ENCODE measurements at places on chromosomes 3 and 15. TPM values are rescaled to one million over a fixed set of nuclear protein-coding genes. Genes with fewer than 3 reads are reported as not detected.

Gene EOMES
- total RNA-seq, result 2.1 TPM

Gene RASSF1
- total RNA-seq, result 20.4 TPM

Gene LSAMP
- 0.06 TPM for total RNA-seq

Gene ARPIN
- total RNA-seq, result 12.4 TPM

Gene DNAH12
- 0.19 TPM for total RNA-seq

Gene DUOX1
- total RNA-seq, result not detected

Gene SI
- total RNA-seq, result not detected

Gene NTRK3
- total RNA-seq, result 22.2 TPM

Gene ATP2B2
- 0.21 TPM for total RNA-seq

Gene ZNF620
- 2.3 TPM for total RNA-seq

Gene CALML4
- total RNA-seq, result 9.3 TPM

Gene FBXW12
- not detected for total RNA-seq

Gene RPL14
- 664 TPM for total RNA-seq

Gene SPESP1
- total RNA-seq, result not detected

Gene ACTC1
- total RNA-seq, result 0.22 TPM

Gene FRG2C
- not detected for total RNA-seq

Gene ATP13A5
- not detected for total RNA-seq

Gene POPDC2
- 0.18 TPM for total RNA-seq

Gene TEX55
- 0.03 TPM for total RNA-seq

Gene HCLS1
- 0.45 TPM for total RNA-seq

Gene XCR1
- total RNA-seq, result not detected

Gene IQCF5
- total RNA-seq, result not detected

Gene ZNF621
- total RNA-seq, result 6.4 TPM

Gene MUC20
- 0.56 TPM for total RNA-seq

Gene LRRC31
- total RNA-seq, result not detected

Gene KCNMB3
- total RNA-seq, result 0.99 TPM

Gene SCAANT1
- not detected for total RNA-seq

Gene DLEC1
- 0.06 TPM for total RNA-seq

Gene NR2E3
- total RNA-seq, result 0.38 TPM

Gene OR4F6
- total RNA-seq, result not detected

Gene FOXL2NB
- total RNA-seq, result 1.2 TPM

Gene ZPLD1
- total RNA-seq, result not detected

Gene ZIC4
- total RNA-seq, result not detected

Gene CHRM5
- 0.01 TPM for total RNA-seq

Gene CAPN7
- total RNA-seq, result 23.8 TPM

Gene PLA2G4D
- total RNA-seq, result not detected

Gene STRC
- total RNA-seq, result 0.09 TPM

Gene PIGZ
- 1.6 TPM for total RNA-seq

Gene VPS13C
- total RNA-seq, result 9.2 TPM

Measured in A549 treated with CpdA at 1 μM for 4 hours (cell line).